T-cell (primary cell): ENCODE measurements at places on chromosomes 16 and 17.
A peak's percentile ranks its signal among the peaks of the same experiment; 100 is the strongest.

DNA sequence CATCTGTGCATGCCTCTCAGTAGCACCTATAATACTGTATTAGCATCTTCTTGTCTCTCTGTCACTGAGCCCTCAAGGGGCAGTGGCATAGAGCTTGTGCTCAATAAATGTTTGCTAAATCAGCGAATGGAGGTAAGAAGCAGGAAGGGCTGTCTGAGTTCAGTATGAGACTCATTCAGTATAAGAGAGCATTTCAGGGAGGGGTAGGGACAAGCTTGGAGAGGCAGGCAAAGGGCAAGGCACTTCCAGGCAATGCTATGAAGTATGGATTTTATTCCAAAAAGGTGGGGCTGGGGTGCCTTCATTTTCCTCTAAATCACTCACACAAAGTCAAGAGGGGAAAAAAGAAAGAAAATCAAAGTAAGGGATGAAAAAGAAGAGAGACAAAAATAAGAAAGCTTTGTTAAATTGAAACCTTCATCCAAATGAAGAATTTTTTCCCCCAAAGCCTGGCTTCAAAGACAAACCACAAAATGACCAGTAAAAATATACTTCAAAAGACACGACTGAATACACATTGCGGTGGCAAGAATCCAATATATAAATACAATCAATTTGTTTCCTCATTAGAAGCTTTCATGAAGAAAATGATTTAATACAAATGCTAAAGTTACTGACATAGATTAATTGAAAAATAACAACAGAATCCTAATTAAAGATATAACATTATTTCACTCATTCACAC is 51.2 kb downstream of the SKAP1 start:
- no peak for DNase-seq

DNA sequence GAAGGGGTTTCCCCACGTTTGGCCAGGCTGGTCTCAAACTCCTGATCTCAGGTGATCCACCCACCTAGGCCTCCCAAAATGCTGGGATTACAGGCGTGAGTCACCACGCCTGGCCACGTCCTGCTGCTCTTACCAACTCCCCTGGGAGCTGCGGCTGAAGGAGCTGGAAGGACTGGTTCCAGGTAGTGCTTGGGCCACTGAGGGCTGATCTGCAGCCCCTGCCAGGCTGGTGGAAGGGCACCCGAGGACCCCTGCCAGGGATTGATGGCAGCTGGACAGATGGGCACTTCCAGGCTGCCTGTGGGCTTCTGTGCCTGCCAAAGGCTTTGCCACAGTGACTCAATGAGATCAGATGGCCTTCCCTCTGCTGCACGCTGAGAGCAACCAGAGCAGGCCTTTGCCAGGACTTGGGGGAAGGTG is 2.3 kb downstream of the OXLD1 start:
- DNase-seq = no peak

DNA sequence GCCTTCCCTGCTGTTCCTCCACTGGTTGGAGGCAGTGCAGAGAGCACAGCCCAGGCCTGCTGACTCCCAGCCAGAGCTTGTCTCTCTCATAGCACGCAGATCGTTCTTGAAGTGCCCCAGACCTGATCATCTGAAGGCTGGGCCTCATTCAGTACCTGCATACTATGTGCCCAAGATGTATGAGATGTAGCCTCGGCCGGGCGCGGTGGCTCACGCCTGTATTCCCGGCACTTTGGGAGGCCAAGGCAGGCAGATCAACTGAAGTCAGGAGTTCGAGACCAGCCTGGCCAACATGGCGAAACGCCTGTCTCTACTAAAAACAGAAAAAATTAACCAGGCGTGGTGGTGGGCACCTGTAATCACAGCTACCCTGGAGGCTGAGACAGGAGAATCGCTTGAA is 31.0 kb downstream of the WNT3 start:
- DNase-seq = no peak

DNA sequence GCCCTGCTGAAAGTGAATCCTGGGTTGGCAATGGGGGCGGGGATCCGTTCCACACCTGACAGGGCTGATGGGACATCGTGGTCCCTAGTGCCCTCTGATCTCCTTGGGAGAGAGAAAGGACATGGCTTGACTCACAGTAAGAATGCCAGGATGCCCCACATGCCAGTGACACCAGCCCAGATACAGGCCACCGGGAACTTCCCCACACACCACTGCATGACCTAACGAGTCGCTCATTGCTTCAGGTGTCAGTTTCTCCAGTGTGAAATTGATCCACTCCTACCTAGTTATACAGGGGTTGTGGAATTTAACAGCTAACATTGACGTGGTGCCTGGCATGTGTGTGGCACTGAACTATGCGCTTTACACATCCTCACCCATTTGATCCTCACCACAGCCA is 7.5 kb downstream of the CD300LG start:
- DNase-seq = no peak

DNA sequence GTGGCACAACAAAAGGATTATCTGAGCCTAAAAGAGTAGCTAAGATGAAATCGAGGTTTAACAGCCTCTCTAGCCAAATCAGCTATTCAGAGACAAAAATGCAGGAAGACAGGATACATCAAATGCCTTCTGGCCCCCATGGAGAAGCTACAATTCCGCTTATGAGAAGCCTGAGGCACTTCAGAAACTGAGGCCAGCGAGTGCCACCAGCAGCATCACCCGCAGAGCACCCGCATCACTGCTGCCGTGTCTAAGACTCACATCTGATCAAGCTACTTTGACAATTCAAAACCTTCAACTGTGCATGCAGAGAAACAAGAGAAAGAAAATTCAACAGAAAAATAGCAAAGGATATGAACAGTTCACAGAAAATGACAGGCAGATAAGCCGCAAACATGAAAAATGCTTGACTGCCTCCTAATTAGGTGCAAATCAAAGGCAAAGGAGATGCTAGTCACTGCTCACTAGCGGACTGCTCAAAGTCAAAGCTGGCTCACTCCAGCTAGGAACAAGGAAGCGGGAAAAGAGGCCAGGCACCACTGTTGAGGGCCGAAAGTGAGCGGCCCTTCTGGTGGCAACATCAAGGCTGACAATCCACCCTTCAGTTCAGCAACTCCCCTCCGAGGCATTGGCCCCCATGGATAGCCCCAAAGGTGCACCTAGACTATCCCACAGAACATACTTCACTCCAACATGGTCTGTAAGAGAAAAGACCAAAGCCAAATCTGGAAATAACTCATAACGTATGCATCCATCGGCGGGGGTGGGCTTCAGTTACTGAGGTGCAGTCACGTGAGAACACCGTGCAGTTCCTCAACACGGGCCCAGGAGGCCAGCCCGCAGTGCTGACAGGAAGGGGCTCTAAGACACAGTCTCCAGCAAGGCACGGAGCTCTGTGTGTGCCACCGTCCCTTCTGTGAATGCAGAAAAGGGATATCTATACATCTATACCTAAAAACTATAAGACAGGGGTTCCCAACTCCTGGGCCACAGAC is 12.0 kb downstream of the MTHFSD start:
- no peak for DNase-seq

GRCh38 chr16:48562475-48562874 is 47.5 kb downstream of the N4BP1 start:
- no peak for DNase-seq

DNA sequence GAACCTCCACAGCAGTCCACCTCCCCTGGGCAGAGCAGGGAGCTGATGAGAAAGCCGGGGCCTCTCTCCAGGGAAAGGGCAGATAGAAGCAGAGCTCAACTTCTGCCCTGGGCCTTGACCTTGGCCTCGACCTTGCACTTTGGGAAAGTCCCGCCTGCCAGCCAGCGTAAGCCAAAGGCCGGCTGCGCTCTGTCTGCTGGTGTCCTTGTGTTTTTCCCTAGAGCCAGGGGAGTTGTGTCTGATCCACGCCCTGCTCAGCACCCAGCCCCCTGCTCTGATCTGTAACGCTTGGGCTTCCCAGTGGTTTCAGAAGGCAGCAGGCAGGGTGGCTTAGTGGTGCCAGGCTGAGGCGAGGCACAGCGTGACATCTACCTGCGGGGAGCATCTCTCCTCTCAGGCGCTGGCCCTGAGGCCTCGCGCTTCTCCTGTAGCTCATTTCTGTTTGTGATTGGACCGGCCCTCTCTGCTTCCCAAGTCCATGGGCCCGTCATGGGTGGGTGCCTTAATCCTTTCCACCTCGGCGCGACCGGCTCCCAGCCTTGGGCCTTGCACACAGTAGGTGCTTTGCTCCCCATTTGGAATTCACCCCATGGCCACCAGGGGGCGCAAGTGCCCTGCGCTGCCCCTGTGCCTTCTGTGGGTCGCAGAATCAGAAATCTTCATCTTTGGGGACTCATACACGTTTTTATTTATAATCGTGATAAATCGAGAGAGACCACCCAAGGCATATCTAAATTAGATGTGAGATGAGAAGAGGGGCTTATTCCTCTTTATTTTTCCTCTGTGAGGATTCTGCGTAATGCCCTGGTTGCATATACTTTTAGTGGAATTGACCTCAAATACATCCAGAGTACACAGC is 24.2 kb downstream of the SGSH start:
- DNase-seq = peak; percentile 78

DNA sequence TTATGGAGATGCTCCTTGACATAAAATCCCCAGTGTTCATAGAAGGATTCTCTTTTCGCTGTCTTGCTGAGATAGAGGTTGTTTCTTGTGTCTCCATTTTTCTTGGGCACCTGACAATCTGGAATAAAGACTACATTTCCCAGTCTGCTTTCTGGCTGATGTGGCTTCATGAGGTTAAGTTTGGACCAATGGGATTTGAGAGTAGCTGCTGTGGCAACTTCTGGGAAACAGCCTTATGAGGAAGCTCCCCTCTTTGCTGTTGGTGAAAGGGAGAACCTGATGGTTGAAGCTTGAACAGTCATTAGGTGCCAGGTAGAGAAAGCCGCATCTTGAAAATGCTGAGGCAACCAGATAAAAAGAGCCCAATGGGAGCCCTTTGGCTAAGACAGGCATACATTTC is 24.4 kb downstream of the HS3ST4 start:
- no peak for DNase-seq

DNA sequence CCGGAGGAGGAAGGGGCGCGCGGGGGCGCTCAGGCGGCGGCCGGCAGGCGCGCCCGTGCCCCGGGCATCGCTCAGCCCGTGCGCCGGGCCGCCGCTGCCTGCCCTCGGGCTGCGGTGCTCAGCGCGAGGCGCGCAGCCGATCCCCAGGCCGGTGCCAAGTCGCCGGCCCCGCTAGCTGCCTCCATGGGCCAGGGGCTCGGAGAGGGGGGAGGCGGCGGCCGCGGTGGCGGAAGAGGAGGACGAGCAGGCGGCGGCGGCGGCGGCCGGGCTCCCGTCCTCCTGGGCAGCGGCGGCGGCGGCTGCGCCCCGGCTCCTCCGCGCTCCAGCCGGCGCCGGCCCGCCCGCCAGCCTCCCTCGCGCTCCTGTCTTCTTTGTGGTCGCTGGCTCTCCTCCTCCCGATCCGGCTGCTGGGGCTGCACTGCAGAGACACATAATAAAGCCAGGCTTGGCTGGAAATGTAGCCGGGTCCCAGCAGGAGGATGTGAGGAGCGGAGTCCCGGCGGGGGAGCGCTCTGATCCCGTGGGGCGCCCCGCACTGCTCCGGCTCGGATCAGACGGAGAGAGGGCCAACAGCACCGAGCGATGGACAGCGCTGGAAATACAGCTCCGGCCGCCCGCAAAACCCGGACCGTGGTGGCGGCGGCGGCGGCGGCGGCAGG is 889 bp upstream of the ZNF423 start:
- no peak for DNase-seq

DNA sequence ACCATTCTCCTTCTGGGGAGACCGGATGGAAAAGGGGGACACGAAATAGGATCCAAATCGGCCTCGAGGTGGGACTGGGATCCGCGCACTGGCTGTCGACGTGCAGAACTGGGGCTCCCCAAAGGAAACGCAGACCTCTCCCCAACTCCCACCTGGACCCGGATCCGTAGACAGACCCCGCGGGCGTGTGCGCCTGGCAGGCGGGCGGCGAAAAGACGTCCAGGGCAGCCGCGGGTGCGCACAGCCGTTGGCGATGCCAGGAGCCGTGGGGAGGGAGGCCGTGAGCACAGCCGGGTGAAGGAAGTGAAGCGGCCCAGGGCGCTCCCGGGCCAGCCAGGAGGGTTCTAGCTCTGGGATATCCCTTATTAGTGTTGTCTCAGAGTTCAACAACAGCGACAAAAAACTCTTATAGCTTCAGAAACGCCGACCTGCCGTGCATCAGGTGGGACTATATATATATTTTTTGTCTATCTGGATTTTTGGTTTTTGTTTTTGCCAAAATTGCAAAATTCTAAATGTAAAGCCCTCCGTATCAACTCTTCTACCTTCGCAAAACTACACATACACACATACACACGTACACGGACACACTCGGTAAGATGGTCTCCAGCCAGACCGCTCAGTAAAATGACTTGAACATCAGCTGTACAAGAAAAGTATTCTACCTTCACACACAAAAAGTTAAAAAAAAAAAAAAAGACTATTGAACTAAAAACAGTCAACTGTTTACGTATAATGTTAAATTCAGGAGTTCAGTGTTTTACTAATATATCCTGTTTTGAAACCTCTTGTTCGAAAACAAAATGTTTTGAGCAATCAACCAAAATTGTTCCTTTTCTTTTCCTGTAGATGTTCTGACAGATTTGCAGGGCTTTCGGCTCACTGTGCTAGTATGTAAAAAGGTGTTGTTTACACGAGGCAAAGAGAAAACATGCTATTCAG is 5.2 kb upstream of the AATF start:
- DNase-seq = no peak
